PC-9 (cell line): ENCODE measurements at places on chromosomes 13 and 19. TPM values are rescaled to one million over a fixed set of nuclear protein-coding genes. Genes with fewer than 3 reads are reported as not detected.

- no peaks in the 10 kb centered on the region for H3K4me1 ChIP-seq
- H3K27ac ChIP-seq, result no peak overlapping the region
- no peak for DNase-seq
- peaks cover 16% of the 10 kb centered on the region for H3K27me3 ChIP-seq
- H3K4me3 ChIP-seq, result no peak overlapping the region
Observed at GRCh38 chr13:94776956-94777355, 64.6 kb upstream of the SOX21 start.

GRCh38 chr13:40158218-40158617 is 502.8 kb downstream of the COG6 start:
- no peak overlapping the region for H3K27ac ChIP-seq
- H3K27me3 ChIP-seq, result no peaks in the 10 kb centered on the region
- H3K36me3 ChIP-seq, result no peaks in the 10 kb centered on the region
- no peak overlapping the region for H3K4me3 ChIP-seq
- peaks cover 10% of the 10 kb centered on the region for H3K4me1 ChIP-seq

DNA sequence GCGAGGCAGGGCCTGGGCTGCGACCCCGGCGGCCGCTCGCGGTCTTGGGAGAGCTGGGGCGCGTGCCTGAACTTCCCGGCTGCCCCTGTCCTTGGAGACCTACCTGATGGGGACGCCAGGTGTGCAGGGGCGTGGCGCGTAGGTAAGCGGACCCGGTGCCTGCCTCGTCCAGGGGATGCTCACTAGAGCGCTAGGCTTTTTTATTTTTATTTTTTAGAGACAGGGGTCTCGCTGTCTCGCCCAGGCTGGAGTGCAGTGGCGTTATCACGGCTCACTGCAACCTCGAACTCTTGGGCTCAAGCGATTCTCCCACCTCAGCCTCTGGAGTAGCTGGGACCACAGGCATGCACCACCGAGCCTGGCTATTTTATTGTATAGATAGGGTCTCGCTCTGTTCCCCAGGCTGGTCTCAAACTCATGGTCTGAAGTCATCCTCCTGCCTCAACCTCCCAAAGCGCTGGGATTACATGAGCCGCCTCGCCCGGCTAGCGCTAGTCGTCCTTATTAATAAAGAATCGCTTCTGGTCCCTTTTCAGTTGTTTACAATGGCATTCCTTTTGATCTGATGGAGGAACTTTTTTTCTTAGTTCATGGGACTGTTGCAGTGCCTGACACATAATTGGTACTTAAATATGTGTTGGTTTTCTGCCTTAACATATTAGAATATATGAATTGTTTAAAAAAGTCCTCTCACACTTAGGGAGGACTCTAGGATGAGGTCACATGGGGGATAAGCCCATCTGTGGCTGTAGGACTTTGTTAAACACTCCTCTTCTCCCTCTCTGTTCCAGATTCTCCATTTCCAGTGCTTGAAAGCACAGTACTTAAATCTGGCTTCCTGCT is 812 bp downstream of the DPY19L3 start:
- no peak overlapping the region for H3K27ac ChIP-seq
- H3K36me3 ChIP-seq, result 0 out of 2 replicates have a peak, but pooled peaks cover 16% of the 10 kb centered on the region

DNA sequence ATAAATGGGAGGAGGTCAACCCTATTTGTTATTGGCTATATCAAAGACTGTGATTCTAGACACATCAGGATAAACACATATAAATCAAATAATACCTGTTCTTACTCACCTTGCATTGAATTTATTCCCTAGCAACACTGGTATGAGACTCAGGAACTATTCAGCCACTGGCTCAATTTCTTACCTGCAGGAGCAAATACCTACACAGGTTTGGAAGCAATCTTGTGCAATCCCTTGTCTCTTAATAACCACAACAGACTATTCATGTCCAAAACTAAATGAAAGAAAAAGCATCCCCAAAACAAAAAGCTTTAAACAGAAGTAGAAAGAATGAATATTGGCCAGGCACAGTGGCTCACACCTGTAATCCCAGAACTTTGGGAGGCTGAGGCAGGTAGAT is 55.5 kb downstream of the TBC1D4 start:
- H3K4me1 ChIP-seq, result no peaks in the 10 kb centered on the region
- no peaks in the 10 kb centered on the region for H3K36me3 ChIP-seq
- no peak overlapping the region for H3K27ac ChIP-seq
- DNase-seq, result no peak
- H3K27me3 ChIP-seq, result no peaks in the 10 kb centered on the region
- H3K4me3 ChIP-seq, result no peak overlapping the region

DNA sequence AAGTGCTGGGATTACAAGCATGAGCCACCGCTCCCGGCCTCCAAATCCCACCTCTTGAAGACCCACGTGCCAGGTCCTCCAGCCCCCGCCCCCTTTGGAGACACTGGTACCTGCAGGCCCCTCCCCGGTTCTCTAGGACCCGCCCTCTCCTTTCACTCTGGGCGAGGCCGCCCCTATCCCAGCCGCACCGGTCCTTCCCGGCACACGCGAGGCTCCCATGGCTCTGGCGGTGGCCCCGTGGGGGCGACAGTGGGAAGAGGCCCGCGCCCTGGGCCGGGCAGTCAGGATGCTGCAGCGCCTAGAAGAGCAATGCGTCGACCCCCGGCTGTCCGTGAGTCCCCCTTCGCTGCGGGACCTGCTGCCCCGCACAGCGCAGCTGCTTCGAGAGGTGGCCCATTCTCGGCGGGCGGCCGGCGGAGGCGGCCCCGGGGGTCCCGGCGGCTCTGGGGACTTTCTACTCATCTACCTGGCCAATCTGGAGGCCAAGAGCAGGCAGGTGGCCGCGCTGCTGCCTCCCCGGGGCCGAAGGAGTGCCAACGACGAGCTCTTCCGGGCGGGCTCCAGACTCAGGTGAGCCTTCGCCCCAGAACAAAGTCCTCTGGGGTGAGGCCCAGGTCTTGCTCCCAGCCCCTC is at the start of gene CBLC:
Gene CBLC, plus strand, starts transcription at position 176 of the 633 bp plus-strand sequence. Its CDS starts 42 bp downstream, at position 218.
- H3K4me3 ChIP-seq, result peak within 1 kb of the TSS; percentile 99
- H3K27me3 ChIP-seq, result no peaks in the 10 kb centered on the region
- peak within 1 kb of the TSS; percentile 97 for H3K27ac ChIP-seq
- peak; percentile 97 for DNase-seq

DNA sequence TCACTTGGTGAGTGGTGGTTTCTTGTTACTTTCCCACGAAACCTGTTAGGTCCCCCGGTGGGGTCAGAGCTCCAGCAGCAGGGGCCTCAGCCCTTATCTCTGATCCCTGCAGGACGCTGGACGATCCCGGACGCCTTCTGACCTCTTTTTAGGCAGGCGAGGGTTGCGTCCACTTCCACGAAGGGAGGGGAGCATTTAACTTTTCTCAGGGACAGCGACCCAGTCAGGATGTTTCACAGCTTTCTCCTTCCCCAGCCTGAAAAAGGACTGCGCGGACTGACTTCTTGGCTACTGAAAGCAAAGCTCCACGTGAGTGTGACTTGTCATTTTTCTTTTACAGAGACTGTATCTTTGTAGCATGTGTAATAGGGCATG is 692 bp downstream of the ZNF234 start:
- H3K27ac ChIP-seq, result no peak overlapping the region
- H3K36me3 ChIP-seq, result peaks cover 16% of the 10 kb centered on the region
- no peaks in the 10 kb centered on the region for H3K27me3 ChIP-seq
- no peak for DNase-seq

GRCh38 chr13:64289702-64290101 is 2874.1 kb upstream of the PCDH20 start:
- H3K36me3 ChIP-seq, result no peaks in the 10 kb centered on the region
- DNase-seq, result no peak
- no peaks in the 10 kb centered on the region for H3K27me3 ChIP-seq
- no peak overlapping the region for H3K4me3 ChIP-seq
- peaks cover 10% of the 10 kb centered on the region; the same call in 1 of the 2 replicates for H3K4me1 ChIP-seq
- H3K27ac ChIP-seq, result no peak overlapping the region

MYO16 gene
- 0.13 and 0.59 TPM in 2 replicates for total RNA-seq

CAPN12 gene
- total RNA-seq, result 38.4 and 43.9 TPM in 2 replicates

ZNF776 gene
- 16.9 and 17.8 TPM in 2 replicates for total RNA-seq

GRCh38 chr13:34363266-34363665 is 545.3 kb downstream of the RFC3 start:
- no peaks in the 10 kb centered on the region for H3K36me3 ChIP-seq
- H3K27ac ChIP-seq, result no peak overlapping the region
- no peaks in the 10 kb centered on the region for H3K27me3 ChIP-seq
- peaks cover 27% of the 10 kb centered on the region for H3K4me1 ChIP-seq
